ENCODE measurements at places on chromosomes 1 and 21.

GRCh38 chr1:68223687-68224086, 8.6 kb downstream of the WLS start:
- DNase-seq = no peak

DNA sequence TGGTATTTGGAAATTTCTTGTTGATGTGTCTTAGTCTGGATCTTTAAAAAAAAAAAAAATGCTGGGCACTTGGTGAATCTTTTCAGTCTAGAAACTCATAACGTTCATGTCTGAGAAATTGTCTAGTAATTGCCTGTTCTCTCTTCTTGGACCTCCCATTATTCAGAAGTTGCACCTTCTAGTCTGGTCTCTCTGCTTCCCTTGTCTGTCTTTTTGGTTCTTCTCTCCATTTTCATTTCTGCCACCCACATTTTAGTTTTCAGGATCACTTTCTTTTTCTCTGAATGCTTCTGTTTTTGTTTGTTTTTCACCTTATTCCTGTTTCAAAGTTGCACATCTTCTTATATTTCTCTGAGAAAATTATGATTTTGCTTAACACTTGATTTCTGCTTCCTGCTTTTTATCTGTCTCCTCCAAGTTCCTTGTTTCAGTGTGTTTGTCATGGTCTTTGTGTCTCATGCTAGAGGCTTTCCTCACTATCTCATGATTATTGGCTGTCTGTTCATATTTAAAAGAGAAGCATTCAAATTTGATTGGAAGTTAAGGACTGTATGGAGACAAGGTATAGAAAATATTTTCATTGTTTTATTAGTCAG, 21.3 kb downstream of the BACE2 start:
- DNase-seq = no peak

DNA sequence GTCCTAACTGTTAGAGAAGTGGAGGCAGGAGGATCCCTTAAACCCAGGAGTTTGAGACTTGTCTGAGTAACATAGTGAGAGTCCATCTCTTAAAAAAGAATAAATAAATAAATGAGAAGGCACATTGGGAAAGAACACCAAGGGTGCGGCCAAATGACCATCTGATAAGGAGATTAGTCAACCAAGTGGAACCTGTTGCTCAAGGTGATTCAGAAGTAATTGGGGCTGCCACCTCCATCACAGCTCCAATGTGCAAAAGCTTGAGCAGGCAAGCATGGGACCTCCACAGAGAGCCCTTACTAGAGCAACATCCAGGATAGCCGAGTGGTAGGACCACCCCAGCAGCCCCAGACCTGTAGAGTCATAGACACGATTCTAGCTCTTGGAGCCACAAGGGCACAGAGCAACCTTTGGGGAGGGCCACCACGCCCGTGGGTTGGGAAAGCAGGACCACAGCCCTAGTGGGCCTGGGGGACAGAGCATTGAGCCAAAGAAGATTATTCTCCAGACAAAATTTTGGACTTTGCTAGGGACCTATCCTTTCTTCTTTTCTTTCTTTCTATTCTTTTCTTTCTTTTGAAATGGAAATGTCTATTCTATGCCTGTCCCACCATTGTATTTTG, 40.9 kb downstream of the KCNK1 start:
- no peak for DNase-seq

GRCh38 chr1:176601348-176601747, 138.4 kb downstream of the PAPPA2 start:
- no peak for DNase-seq

DNA sequence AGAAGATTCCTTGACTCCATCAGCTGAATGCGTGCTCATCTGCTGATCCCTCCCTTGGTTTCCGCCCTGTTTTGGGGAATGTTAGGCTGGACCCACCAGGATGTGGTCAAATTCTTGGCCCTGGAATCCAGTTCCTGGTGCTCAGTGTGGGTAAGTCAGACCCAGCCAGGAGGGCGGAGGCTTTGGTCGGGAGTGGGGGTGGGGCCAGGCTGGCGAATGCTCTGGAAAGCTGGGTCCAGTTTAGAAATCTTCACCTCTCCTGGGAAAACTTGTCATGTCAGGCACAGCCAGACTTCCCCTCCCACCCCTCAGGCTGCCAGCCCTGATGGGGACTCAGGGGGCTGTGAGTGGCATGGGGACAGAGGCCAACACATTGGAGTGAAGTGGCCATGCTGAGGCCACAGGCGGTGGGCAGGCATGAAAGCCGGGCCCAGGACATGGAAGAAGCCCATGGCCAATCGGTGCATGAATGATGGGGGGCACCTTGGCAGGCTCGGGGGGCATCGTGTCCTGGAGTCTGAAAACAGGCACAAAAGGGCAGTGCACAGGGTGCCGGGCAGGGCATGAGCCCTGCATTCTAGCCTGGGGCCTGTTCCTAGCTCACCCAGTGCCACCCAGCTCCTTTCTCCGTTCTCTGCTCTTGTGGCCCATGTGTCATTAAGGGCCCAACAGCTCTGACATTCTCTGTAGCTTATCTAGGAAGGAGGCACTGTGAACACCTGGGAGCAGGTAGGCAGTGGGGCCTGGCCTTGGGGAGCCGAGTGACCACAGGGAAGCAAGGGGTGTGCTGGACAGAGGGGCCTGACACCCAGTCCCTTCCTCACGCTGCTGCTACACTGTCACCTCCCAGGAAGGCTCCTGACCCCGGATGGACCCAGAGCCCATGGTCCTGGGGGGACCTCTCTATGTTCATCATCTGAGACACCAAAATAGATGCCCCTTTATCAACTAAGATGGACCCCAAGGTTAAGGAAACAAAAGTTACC, 14.6 kb upstream of the PADI1 start:
- DNase-seq = peak; percentile 35

- DNase-seq = no peak
Measured at GRCh38 chr1:246417152-246417812, 89.8 kb downstream of the SMYD3 start.

DNA sequence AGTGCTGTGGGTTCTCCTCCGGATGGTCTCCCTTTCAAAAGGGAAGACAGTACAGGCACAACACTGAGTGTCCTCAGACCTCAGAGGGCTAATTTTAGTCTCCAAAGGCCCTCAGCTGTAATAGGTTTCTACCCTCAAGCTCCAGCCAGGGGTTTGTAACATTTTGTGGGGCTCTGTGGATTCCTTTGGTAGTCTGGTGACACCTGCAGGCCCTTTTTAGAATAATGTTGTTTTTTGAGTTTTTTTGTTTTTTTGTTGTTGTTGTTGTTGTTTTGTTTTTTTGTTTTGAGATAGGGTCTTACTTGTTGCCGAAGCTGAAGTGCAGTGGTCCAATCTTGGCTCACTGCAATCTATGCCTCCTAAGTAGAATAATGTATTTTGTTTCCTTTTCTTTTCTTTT, 15.0 kb upstream of the TMEM201 start:
- no peak for DNase-seq

DNA sequence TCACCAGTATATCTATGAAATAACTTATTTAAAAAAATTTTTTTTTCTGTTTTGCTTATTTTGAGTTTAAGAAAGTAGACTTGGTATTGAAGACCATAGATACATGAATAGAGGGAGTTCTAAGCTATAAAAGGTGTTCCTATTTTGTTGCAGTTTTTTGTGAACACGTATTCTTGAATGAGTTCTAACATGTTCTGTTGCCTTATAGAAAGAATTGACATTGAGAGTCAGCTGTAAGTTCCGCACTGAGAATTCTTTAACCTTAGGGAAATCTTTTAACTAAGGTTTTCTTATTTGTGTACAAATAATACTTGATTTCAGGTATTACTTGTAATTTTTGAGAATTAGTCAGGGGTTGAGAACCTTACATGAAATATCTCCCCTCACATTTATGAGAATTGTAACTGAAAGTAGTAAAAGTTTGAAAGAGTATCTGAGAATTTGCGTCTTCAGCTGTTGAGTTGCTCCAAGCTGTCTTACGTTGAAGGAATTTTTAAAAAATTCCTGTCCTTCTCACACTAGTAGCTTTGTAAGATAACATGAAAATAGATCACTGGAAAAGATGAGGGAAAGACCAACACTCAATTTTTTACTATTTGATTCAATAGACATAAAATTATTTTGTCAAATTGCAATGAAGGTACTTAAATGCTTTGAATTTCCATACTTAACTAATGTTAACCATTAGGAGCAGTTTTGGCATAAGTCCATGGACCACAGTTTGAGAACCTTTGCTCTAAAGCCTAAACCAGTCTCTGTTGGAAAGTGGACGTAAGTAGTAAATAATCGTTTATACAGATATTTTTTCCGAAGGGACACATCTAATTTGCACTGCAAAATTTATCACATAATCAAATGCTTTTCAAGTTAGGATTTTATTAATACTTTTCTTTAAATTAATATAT, 3.8 kb downstream of the DR1 start:
- DNase-seq = no peak

GRCh38 chr1:215617979-215618378, 50.9 kb downstream of the KCTD3 start:
- no peak for DNase-seq

DNA sequence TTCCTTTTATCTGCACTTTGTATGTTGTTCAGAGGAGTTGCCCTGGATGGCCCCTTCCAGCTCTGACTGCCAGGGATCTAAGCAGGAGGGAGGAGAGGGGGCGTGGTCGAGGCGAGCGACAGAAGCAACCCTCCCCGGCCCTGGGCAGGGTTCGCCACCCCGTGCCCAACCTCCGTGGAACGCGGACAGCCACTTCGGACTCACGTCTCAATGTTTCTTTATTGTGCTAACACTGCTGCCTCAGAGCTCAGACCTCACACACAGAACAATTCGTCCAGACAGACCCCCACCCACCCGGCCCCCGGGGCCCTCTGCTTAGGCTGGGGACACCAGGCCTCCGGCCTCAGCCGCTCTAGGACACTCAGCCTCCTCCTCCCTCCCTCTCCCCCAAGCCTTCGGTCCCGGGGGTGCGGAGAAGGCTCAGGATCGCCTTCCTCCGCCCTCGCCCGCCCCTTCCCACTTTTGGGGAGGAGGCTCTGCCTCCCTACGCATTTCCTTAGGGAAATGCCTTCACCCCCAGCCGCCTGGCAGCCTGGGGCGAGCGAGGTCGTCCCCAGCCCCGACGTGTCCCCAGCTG, 8.3 kb downstream of the VSIG8 start:
- peak; percentile 52 for DNase-seq

DNA sequence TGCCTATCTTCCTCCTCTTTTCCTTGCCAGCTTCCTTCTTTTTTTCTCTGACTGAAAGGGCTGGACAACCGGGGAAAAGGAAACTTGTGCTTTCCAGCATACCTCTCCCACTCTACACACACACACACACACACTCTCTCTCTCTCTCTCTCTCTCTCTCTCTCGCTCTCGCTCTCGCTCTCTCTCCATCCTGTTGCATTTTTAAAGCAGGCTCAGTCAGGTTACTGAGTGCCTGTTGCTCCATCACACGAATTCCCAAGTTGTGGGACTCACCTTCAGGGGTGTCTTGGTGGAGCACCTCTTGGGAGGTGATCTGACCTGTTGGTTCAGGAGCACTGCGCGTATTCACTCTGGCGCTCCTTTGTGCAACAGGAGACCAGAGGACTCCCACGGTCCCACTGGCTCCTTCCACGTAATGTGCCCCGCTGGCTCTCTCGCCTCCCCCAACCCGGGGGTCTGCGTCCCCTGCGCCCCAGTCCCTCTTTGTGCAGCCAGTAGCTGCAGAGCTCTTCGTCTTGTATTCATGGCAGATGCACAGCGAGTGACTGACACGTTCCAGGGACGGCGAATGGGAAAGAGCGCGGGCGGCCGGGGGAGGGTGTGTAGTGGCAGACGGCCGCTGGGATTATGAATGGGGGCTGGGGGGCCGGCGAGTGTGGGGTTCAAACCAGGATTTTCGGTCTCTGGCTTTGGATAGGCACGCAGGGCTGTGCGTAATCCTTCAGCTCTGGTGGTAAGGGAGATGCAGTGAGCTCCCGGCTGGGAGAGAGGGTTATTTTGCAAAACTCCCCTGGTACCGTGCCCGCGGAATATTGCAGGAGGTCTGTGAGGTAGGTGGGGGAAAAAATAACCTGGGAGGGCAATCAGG, 660 bp upstream of the PDE4B start:
- peak; percentile 3 for DNase-seq

DNA sequence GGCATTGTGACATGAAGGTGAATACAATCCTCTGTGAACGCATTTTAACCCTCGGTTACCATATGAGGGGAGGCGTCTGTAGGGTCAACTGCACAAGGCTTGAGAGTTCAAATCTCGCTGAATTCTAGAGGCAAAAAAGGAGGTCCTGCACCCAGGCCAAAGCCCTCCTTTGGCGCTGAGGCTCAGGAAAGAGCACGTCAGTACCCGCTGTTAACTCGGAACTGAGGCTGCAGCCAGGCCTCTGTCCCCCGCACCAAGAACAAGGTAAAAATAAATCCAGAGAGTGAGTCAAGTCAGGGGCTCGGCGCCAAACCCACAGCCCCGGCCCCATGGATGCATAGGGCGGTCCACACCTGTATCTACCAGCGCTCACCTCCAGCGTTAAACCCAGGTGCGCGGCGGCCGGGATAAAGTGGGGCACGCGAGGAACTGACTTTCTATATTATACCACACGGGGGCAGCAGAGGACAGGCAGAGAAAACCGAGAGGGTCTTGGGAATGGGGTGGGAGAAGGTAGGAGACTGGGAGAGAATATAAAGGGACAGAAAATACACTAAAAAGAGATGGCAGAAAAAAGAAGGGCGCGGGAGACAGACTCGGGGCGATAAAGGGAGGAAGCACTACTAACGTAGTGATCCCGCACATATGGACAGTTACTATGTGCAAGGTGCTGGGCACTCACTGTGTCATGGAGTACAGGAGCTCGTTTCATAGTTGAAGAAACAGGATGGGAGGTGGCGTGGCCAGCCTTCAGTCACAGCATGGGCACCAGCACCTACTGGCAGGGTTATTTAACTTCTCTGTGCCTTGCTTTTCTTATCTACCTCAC, 54.9 kb downstream of the DMRTA2 start:
- DNase-seq = no peak
